Astrocyte of the spinal cord (primary cell): ENCODE measurements at places on chromosomes 16 and 17.

- DNase-seq, result no peak
Measured at GRCh38 chr16:2194166-2194834, 2.1 kb downstream of the CASKIN1 start.

DNA sequence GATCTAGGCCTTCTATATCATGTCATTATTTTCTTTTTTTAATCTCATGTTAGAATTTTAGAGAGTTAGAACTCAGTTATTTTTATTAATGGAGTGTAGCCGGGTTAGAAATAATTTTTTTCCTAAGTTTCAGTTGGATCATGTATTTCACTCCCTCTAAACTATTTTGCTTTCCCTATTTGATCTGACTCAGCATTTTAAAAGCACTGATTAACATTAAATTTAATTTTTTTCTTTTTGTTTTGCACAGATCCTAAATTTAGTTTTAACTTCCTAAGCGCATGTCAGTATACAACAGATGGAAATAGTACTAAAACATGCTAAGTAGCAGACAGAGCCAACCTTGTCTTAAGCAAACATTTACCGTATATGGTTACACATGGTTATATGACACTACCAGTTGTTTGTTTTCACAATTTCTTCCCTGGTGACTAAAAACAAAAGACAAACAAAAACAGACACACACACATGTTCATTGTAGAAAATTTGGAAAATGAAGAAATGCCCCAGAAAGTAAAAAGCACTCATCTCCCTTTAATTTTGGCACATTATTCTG, 33.6 kb upstream of the RAB11FIP4 start:
- no peak for DNase-seq

GRCh38 chr17:28906706-28907438, 4.0 kb upstream of the DHRS13 start:
- DNase-seq, result no peak

DNA sequence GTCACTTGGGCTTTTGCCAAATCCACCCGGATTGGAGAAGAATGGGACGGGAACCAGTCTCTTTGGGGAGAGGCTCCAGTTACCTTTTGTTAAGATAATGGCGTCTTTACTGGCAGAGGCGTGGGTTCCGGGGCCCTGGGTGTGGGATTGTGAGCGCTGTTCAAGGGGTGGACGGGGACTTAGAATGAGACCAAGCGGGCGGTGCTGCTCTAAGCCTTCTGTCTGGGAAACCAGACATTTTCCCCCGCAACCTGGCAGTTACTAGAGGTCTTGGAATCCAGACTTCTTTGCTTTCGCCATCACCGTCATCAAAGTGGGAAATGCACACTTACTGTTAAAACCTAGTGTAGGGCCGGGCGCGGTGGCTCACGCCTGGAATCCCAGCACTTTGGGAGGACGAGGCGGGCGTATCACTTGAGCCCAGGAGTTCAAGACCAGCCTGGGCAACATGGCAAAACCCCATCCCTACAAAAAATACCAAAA, 706 bp downstream of the TEN1 start:
- no peak for DNase-seq

- DNase-seq, result peak; percentile 3
Measured at GRCh38 chr16:71568551-71568950, 8.3 kb downstream of the TAT start.

- DNase-seq, result peak; percentile 82
Measured at GRCh38 chr16:69861292-69862030, 89.7 kb upstream of the CLEC18A start.

DNA sequence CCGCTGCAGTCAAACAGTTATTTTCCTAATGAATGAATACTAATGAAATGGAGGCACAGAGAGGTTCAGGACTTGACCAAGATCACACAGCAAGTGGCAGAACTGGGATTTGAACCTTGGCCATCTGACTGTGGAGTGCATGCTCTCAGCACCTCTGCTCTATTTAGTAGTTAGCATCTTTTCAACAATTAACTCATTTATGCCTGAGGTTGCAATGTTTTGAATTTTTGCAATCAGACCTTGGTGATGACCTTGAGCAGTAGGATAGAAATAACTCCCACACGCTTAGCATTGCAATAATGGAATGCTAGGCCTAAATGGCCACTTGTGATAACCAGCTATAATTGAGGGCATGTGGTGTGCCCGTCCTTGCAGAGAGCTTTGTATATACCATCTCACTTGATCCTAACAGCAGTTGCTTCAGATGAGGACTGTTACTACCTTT, 31.0 kb downstream of the NAGPA start:
- no peak for DNase-seq

- no peak for DNase-seq
Measured at GRCh38 chr17:73399056-73399455, 87.3 kb upstream of the CDC42EP4 start.

DNA sequence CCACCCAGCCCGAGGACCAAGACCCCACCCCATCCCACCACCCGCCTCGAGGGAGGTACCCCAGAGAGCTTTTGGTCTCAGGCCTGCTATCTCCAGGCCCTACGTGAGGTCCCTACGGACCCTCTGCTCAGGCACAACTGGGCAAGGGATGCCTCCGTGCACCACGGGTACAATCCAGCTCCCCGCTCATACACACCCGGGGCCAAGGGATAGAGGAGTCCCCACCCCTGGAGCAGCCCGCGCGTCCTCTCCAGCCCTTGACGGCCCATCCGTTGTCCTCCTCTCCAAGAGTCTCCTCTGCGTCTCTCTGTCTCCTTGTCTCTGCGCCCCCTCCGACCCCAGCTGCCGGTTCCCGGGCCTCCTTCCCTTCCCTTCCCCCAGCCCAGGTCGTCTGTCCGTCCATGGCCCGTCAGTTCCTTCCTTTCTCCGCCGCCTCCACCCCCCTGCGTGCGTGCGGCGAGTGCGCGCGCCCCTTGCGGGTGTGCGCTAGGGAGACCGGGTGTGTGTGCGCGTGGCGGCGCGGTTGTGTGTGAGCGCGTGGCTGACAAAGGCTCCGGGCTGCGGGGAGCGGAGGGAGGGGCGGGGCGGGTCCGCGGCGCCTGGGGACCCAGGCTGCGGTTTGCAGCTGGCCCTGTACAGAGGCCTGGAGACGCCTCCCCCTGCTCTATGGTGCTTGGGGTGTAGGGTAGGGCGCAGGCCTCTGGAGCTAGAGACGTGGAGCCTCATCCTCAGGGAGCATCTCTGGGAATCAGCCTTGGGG, 930 bp downstream of the SPNS2 start:
- DNase-seq, result no peak

GRCh38 chr17:67434061-67434525, 57.0 kb downstream of the PITPNC1 start:
- DNase-seq, result no peak

DNA sequence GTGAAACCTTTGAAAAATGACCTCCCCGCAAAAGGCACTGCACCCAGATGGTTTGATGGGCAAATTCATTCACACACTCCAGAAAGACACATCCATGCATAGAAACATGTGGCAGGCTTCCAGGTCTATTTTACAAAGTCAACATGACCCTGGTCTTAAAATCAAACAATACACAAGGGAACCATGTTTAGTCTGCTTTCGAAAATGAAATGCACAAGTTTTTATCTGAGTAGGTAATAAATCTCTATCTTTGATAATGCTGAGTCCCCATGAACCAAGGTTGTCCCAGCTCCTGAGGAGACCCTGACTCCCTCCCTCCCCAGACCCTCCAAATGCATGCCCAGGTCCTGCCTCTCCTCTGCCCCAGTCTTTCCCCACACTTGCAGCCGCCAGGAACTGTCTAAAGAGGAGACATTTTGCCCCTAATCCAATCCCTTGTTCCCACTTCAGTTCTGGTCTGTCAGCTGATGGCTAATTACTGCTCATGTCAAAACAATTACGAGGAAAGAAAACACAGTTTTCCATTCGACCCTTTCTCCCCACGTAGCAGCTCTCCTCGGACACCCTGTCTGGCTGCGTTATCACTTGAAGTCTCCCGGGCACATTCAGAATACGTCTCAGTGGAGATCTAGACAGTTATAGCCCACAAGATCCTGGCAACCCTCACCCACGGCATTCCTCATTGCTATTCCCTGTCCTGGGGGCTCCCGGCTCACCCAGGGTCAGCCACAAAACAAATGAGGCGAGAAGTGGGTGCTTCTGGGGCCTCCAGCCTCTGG, 68.8 kb upstream of the RCVRN start:
- peak; percentile 4 for DNase-seq

DNA sequence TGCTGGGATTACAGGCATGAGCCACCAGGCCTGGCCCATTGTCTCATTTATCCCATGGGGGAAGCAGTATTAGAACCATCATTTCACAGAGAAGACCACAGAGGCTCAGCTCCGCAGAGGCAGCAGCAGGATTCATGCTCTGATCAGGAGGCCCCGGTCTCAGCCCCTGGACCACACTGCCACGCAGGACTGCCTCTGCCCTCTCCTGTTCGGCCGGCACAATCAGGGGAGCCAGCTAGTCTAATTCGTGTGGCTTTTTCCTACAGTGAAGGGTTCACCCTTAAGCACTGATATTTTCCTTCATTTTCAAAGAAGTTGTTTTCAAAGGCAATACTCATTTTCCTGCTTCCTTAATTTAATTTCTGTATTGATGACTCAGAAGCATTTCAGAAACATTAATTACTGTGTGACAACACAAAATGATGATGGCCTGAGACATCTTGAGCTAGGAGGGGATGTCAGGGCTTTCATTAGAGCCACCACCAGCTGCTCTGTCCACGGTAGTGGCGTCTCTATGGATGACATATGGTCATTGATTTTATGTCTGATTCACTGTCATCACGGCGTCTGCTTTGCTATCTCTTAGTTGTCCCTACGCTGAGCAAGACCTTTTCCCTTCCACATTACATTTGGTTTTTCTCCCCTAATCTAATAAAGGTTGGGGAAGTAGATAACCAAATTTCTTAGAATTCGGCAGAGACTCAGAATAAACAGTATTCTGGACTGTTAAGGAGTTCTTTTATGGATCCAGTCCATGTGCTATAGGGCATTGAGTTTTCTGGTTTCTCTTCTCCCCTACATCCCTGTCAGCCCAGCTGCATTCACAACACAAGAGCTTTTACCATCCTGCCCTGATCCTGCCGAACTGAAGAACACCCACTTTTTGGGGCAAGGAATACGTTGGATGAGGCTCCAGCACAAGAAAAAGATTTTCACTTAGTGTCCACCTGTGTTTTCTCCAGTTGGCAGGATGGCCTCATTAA, 314.0 kb downstream of the SLC39A11 start:
- no peak for DNase-seq

DNA sequence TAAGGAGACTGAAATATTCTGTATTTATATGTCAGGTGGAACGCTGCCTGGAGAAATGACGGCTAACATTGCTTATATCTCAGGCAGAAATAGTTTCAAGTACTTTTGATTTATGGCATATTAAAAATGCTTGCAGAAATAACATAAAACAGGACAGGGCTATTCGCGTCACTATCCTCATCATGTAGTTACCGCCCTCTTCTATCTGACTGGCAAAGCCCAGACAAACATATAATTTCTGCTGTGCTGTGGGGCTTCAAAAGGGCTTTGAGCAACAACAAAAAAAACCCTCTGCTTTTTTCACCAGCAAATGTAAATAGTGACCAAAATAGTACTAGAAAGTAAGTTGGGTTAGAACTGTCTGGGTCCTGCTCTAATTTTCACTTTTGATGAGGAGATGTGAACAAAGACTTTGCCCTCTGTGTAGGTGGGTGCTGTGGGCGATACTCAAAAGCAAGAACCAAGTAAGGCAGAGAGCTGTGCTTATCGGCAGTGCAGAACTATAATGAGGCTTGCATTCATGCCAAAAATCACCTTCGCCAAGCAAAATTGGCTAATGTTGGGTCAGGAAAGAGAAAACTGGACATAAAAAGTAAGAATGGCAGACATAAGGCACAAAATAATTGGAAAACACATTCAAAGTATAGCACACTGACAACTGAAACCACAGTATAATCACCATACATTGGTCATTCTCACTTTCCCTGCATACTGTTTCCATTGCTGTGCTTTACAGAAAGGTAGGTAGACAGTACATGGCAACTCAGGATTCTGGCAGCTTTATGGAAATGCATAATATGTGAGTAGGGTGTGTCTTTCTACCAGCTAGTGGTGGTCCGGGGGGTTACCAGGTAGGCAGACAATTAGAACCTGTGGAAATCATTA, 151.2 kb upstream of the AXIN2 start:
- no peak for DNase-seq

- DNase-seq, result no peak
Measured at GRCh38 chr17:67532326-67532871, 155.3 kb downstream of the PITPNC1 start.

DNA sequence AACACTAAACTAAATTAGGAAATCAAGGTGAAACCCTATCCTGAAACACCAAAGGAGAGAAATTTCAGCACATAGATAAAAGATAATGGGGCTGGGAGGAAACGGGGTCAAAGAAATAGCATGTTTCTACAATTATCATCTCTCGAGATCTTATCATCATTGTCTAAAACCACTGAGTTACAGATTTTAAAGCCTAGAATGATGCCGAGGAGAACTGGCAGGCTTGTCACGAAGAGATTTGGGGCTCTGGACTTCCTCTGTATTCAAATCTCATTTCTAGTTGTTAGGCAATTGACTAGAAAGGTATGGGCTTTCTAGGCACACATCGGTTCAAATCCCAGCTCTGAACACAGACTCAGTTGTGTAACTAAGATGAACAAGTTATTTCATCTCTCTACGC, 9.3 kb downstream of the PDZD9 start:
- no peak for DNase-seq

DNA sequence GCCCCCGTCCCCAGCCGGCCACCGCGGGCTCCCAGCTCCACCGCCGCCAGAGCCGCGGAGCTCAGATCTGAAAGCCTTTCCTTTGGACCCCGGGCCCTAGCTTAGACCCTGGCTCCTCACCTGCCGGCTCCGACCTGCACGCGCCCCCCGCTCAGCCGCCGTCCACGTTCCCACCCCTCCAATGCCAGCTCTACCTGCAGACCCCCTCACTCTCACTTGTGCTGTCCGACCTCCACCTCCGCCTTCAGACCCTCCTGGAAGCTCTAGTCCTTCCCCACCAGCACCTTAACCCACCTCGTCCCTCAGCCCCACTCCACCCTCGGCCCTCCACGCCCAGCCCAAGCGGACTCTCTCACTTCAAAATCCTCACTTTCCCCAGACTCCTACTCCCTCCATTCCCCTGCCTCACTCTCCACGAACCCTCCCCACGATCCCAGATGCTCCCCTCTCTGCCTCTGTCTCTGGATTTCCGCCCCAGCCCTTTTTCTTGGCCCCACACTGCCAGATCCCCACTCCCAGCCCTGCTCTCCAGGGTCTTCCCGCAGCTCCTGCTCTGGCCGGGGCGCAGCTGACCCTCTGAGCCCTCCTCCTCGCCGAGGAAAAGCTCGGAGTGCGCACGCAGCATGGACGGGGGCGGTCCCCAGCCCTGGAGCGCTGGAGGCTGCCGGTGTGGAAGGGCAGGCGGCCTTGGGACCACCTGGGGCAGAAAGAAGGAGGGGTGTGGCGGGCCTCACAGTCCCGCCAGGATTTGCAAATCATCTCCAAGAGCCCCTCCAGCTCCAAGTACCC, at the start of gene TMEM114:
TMEM114 (minus strand) TSS at position 612 of the 789 bp plus-strand sequence. CDS start 673 bp downstream, outside the sequence.
- DNase-seq, result no peak

- DNase-seq, result no peak
Measured at GRCh38 chr16:65731833-65732232, 610.0 kb upstream of the CDH11 start.

GRCh38 chr16:79006765-79007164, 593.8 kb downstream of the MAF start:
- no peak for DNase-seq

GRCh38 chr17:66531851-66532295, 229.5 kb downstream of the PRKCA start:
- DNase-seq, result peak; percentile 33

- no peak for DNase-seq
Measured at GRCh38 chr16:87093804-87094555, 223.2 kb downstream of the C16orf95 start.
